ENCODE measurements at places on chromosomes 5 and 9.

- DNase-seq = no peak
Observed at GRCh38 chr5:59088546-59088945, 505.7 kb downstream of the RAB3C start.

DNA sequence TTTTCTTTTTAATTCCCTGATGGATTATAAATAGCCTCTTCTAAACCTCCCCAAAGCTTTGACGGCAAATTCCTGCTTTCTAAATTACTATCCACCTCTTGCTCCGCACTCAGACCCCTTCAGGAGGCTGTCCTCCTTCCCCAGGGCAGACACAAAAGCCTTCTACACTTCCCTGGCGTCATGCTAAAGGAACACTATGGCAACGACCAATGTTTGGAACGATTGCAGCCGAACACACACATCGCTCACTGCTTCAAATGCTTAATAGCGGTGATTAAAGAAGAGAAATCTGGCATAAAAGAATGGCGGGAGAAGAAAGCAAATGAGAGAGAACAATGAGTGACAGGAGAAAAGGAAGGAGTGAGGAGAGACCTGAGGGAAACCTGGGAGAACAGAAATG lies 297.3 kb downstream of the MLLT3 start:
- DNase-seq = no peak

DNA sequence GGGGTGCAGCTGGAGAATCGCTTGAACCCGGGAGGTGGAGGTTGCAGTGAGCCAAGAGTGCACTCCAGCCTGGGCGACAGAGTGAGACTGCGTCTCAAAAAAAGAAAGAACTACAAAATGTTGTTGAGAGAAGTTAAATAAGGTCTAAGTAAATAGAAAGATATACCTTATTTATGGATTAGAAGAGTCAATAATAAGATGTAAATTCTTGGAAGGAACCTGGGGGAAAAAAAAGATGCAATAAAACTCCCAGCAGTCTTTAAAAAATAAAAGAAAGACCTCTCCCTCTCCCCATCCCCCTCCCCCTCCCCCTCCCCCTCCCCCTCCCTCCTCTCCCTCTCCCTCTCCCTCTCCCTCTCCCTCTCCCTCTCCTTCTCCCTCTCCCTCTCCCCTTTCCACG lies 15.5 kb upstream of the FAF2 start:
- DNase-seq = no peak

DNA sequence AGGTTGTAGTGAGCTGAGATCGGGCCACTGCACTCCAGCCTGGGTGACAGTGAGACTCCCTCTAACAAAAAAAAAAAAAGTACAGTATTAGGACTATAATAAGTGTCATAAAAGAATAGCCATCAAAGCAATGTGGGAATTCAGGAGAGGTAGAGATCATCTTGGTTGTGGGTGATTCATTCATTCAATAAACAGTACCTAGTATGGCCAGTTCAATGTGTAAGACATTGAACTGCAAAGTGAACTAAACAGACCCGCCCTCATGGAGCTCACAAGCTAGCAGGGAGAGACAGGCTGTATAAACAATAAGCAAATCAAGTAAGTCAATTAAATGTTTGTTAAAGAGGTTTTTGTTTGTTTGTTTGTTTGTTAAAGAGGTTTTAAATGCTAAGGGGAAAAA lies 146.1 kb upstream of the RANBP3L start:
- no peak for DNase-seq

GRCh38 chr9:110323818-110324217 lies 13.8 kb downstream of the TXNDC8 start:
- no peak for DNase-seq

GRCh38 chr5:40378396-40379177 lies 301.1 kb upstream of the PTGER4 start:
- DNase-seq = no peak

DNA sequence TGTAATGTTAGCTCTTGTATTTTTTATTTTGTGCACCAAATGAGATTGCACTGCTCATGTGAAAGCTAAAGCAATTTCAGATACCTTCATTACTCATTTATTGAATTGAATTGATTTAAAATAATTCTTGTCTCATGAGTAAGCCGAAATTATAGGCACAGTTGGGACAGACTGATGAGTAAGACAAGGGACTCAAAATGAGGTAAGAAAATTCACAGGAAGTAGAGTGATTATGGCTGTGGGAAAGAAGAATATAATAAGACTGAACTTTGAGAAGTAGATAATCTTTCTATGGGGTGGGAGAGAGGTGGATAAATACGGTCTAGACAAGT lies 51.1 kb downstream of the NUDT12 start:
- DNase-seq = no peak

GRCh38 chr5:125112196-125112595 lies 365.8 kb upstream of the ZNF608 start:
- no peak for DNase-seq

DNA sequence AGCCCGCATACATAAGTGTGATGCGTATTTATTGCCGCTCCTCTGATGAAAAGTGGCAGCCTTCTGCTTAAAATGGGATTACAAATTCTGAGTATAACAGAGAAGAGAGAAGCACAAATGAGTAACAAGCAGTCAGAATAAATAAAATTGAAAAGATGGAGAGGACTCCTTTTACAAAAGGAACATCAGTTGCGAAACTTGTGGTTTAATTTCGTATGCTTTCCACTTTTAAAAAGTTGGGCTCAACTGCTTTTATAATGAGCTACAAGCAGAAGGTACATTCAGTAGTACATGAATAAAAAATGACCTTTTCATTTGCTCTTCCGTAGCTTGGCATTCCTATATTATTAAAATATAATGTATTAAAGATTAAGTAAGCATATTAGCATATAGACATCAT lies 320.0 kb downstream of the FBXL17 start:
- no peak for DNase-seq

DNA sequence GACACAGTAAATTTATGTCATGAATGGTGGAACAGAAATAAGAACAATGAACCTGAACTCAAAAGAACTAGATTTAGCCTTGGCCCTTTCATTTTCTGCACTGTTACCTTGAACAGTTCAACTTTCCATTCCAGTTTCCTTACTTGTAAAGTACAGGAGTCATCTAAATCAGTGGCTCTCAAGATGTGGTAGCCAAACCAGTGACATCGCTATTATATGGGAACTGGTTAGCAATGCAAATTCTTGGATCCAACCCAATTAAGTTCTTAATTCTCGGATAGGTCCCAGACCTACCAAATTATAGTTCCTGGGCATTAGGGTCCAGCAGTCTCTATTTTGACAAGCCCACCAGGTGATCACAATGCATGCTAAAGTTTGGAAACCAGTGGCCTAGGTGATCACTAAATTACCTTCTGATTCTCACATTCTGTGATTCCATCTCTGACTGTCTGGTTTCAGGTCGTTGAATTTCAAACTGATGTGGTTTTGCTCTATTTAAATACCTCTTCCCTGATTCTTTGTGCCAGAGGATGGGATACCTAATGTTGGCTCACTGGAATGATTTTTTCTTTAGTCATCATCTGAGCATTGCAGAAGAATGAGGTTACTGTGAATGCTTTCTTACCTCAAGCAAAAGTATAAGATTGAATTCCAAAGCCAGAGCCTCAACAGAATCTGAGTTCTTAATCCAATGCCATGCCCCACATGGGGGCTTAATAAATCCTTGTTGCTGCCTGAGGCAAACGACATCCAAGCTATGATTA lies 253.8 kb downstream of the ENC1 start:
- peak; percentile 92 for DNase-seq

- no peak for DNase-seq
Observed at GRCh38 chr5:644971-645370, 32.8 kb downstream of the CEP72 start.

GRCh38 chr9:106945727-106946660 lies 83.0 kb downstream of the ZNF462 start:
- DNase-seq = no peak

GRCh38 chr5:168438349-168438748 lies 47.9 kb upstream of the RARS1 start:
- no peak for DNase-seq

- no peak for DNase-seq
Observed at GRCh38 chr5:137582218-137582617, 83.1 kb upstream of the SPOCK1 start.

DNA sequence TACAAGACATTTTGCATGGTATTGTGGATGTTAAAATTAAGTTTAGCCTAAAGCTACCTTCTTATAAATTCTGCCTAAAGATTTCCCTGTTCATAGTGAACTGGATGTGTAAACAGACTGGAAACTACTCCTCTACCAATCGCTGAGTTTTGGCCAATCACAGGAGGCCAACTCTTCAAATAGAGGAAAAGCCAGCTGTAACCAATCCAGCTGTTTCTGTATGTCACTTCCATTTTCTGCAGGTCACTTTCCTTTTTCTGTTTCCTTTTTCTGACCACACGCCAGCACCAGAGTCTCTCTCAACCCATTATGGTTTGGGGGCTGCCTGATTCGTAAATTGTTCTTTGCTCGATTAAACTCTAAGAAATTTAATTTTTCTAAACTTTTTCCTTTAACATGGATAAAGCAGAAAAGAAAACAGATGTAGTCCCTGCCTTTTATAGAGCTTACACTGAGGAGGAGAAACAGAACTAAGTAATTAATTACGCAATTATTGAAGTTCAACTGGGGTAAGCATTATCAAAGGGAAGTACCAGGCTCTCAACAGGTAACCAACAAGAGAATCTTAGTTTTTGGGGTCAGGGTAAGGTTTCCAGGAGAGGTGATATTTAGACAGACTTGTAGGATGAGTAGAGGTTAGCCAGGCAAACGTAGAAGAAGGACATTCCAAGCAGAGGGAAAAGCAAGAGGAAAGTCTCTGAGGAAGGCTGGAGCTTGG lies 27.7 kb downstream of the RANBP3L start:
- DNase-seq = no peak

GRCh38 chr9:100427366-100428263 lies 672 bp downstream of the MSANTD3 start:
- DNase-seq = peak; percentile 52

GRCh38 chr5:62326302-62326701 lies 20.3 kb downstream of the KIF2A start:
- no peak for DNase-seq

DNA sequence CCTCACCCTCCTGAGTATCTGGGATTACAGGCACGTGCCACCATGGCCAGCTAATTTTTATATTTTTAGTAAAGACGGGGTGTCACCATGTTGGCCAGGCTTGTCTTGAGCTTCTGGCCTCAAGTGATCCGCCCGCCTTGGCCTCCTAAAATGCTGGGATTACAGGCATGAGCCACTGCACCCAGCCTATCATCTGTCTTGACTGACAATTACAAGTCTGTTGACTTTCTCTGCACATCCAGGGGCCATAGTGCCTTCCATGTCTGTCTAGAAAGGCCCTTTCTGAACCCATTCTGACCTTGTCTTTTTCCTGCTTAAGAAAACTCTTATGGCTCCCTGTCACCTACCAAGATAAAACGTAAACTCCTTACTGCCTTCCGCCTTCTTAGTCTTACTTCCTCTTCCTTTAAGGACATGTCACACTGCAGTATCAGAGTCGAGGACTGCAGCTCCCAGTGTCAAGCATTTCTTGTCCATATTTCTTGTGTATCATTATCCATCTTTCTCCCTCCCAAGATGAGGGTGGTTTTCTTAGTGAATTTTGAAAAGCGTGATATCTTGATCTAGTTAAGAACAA lies 49.9 kb upstream of the SHB start:
- DNase-seq = no peak

- DNase-seq = peak; percentile 96
Observed at GRCh38 chr5:134020188-134020587, 15.4 kb upstream of the VDAC1 start.

DNA sequence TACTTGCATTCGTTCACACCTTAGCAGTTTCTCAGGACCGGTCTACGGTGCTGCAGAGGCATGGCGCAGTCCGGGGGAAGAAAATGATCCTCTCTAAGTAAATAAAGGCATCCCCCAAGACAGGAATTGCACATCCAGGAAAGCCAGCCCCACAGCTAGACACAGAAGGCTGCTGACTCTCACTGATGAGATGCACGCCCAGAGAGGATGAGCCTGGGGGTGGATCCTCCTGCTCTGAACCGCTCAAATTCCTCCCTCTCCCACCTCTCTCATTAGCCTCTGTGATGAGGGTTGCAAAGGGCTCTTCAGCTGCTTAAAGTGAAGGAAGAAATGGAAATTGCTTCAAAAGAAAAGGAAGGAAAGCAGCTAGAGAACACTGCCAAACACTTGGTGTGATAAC lies 132.4 kb downstream of the TTLL11 start:
- DNase-seq = no peak

Measured in PC-9 (cell line).